ENCODE measurements at places on chromosomes 1 and 21. TPM values are rescaled to one million over a fixed set of nuclear protein-coding genes. Genes with fewer than 3 reads are reported as not detected.

The ADAMTS1 gene
- total RNA-seq, result 1.1 TPM

The APCS gene
- total RNA-seq, result not detected

The PLA2G4A gene
- total RNA-seq, result not detected

The PGLYRP4 gene
- not detected for total RNA-seq

The PRKAA2 gene
- not detected for total RNA-seq

The FALEC gene
- total RNA-seq, result not detected

The VASH2 gene
- 0.24 TPM for total RNA-seq

The SPRR2A gene
- not detected for total RNA-seq

The RXFP4 gene
- not detected for total RNA-seq

The TRIM58 gene
- total RNA-seq, result 0.30 TPM

The GJB5 gene
- total RNA-seq, result not detected

The EVA1C gene
- total RNA-seq, result 2.5 TPM

The TRPM2 gene
- total RNA-seq, result 37.3 TPM

The ZNF593OS gene
- total RNA-seq, result not detected

The LMX1A gene
- total RNA-seq, result not detected

The LCE1C gene
- not detected for total RNA-seq

The TBCE gene
- 22.2 TPM for total RNA-seq

The WDR47 gene
- total RNA-seq, result 9.7 TPM

The PLXNA2 gene
- 0.36 TPM for total RNA-seq

The ACP6 gene
- total RNA-seq, result 19.2 TPM

The FCGR3A gene
- 1.1 TPM for total RNA-seq

The LCE2C gene
- total RNA-seq, result not detected

The ZSWIM5 gene
- total RNA-seq, result 0.35 TPM

The GPR52 gene
- total RNA-seq, result 1.2 TPM

The BCAS2 gene
- 38.2 TPM for total RNA-seq

The RPE65 gene
- total RNA-seq, result not detected

All from activated naive CD4-positive, alpha-beta T cell treated with anti-CD3 and anti-CD28 coated beads, Interleukin-2, amount 10 ng/mL, durations not matched to agents 5 hours and 36 hours (primary cell).